Hypothalamus (tissue), 51 donors: ENCODE measurements at places on chromosomes 12 and 14.
A peak's percentile ranks its signal among the peaks of the same experiment; 100 is the strongest.

DNA sequence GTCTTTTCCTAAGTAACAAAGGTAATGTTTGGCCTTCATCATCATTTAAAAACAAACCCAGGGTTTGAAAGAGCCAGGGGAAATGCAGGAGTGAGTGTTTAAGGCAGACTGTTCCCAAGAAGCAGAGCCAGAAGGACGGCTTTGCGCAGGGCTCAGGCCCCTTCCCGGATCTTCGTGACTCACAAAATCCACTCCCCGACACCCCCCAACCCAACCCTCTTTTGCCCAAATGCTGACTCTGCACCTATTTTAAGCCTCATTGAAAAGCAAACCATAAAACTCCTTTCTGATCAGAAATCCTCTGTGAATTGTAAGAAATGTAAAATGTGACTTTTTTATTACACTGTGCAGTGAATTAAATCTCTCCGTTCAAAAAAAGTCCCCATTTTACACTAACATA lies 67.5 kb downstream of the SETD3 start:
- no peak for DNase-seq

- no peak for DNase-seq
Observed at GRCh38 chr14:49160983-49161382, 425.2 kb downstream of the RPS29 start.

DNA sequence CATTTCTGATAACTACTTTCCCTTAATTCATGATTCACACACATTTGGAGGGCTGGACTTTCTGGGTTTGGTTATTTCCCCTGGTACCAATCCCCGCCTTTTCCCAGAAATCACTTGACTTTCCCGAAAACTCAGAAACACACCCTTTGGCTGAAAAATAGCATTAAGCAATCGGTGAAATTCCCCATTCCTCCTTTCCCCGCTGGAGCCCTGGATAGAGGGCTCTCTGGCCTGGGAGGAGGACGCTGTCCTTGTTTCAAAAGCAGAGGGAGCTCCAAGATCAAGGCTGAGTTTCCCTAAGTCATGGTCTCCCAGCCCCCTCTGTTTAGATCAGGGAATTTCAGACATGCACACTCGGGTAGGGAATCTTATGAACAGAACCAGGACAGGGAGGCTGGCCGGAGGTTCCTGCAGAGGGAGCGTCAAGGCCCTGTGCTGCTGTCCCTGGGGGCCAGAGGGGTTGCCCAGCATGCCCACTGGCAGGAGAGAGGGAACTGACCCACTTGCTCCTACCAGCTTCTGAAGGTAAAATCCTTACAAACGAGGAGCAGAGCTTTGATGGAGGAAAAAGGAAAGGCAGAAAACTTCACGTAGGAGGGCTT lies at the start of gene C1S:
TSS of gene C1S (plus strand) at position 366 of the 602 bp plus-strand sequence. CDS start 1,195 bp downstream, outside the sequence.
- DNase-seq: peak; percentile 17

GRCh38 chr14:57785058-57785457 lies 80.8 kb downstream of the SLC35F4 start:
- DNase-seq: no peak

DNA sequence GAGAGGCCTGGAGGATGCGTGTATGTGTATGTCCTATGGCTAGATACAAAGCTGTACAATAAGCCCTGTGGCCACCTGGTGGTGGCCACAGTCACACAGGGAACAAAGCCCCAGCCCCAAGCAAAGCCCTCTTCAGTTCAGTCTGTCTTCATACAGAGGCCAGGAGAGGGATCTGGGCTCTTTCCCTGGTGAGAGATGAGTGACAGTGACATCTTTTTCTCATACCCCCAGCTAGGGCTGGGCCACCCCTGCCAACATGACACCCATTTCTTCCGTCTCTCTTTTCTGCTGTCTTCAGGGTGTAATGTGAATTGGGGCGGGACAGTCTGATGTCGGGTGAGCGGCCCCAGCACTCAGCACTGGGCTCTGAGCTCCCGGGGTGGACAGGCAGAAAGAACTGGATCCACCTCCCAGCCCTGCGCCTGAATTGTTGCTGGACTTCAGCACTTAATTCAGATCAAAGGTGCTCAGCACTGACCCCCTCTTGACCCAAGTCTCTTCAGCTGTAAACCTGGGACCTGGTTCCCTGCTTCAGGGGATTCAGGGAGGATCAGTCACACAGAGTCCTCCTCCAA lies 59.8 kb downstream of the SERPINA3 start:
- DNase-seq: no peak

- DNase-seq: no peak
Observed at GRCh38 chr12:54159140-54159539, 29.6 kb downstream of the SMUG1 start.

- no peak for DNase-seq
Observed at GRCh38 chr12:90193500-90193899, 484.9 kb upstream of the ATP2B1 start.

DNA sequence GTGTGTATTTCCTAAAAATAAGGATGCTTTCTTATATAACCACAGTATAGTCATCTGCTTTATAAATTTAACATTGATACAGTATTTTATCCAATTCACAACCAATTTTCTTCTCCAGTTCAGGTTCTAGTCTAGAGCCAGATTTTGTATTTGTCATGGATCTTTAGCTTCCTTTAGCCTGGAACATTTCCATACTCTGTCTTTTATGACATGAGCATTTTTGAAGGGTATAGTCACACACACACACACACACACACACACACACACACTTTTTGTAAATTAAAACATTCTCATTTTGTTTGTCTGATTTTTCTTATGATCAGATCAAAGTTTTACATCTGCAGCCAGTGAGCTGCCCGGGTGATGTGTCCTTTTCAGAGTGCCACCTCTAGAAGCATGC lies 25.4 kb downstream of the CGRRF1 start:
- no peak for DNase-seq

- no peak for DNase-seq
Observed at GRCh38 chr12:119870457-119870856, 6.7 kb downstream of the CIT start.

GRCh38 chr12:121124402-121125109 lies 8.1 kb upstream of the P2RX7 start:
- no peak for DNase-seq

GRCh38 chr14:37643701-37644100 lies 48.3 kb downstream of the TTC6 start:
- DNase-seq: no peak

DNA sequence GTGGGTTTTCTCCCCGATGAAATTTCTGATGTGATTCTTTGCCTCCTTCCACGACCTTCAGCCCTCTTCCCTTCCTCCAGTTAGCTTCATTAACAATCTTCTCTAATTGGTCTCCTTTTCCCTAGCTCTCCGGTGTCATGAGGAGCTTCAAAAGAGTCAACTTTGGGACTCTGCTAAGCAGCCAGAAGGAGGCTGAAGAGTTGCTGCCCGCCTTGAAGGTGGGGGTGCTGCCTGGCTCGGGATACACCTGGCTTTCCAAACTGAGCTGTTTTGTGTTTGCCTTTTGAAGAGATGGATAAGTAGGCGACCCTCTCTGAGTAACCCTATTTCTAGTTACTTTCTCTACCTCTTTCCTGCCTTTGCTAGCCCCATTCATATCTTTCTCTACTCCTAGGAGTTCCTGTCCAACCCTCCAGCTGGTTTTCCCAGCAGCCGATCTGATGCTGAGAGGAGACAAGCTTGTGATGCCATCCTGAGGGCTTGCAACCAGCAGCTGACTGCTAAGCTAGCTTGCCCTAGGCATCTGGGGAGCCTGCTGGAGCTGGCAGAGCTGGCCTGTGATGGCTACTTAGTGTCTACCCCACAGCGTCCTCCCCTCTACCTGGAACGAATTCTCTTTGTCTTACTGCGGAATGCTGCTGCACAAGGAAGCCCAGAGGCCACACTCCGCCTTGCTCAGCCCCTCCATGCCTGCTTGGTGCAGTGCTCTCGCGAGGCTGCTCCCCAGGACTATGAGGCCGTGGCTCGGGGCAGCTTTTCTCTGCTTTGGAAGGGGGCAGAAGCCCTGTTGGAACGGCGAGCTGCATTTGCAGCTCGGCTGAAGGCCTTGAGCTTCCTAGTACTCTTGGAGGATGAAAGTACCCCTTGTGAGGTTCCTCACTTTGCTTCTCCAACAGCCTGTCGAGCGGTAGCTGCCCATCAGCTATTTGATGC lies 797 bp downstream of the ESPL1 start:
- no peak for DNase-seq

DNA sequence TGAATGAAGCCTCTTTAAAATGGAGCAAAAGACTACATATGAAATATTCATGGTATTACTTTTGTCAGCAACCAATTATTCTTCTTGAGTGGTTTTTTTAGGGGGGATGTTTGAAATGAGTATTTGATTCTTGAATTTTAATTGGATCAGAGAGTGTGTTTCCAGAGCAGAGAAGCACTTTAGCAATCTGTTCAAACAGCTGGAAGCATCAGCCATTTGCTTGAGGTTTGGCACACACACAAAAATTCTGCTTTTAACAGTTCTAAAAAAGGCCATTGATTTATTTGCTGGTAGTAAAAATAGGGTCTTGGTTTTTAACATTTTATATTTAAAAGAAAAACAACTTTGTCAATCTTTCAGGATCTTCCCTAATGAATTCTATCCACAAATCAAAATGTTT lies 292.7 kb downstream of the LRFN5 start:
- DNase-seq: no peak

DNA sequence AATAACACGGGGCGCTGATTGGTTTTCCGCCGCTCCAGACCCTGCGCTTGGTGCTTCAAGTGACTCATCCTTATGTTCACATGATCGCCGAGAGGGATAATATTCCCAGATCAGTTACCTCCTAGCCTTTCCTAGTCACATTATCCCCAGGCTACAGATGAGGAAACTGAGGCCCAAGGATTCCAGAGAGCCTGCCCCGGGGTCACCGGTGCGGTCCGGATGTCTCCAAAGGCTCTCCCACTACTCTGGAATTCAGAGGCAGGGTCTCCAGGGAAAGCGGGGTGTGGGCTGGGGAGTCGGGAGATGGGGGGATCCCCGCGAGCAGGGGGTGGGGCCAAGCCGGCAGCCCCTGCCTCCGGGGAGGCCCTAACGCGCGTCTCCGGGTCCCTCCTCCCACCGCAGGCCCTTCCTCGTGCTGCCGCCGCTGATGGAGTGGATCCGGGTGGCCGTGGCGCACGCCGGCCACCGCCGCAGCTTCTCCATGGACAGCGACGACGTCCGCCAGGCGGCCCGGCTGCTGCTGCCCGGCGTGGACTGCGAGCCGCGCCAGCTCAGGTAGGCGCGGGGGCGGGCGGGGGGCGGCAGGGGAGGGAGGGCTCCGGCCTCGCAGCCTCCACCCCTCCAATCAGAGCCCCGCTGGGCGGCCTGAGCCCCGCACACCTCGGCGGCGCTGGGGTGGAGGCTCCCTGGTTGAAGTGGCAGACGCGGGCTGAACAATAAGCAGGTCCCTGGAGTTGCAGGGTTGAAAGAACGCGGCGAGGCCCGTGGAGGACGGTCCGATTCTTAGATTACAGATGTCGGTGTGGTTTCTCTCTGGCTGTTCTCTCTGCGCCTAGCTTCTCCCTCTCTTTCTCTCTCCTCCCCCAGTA lies 104.6 kb upstream of the PWP1 start:
- no peak for DNase-seq

- DNase-seq: no peak
Observed at GRCh38 chr12:118053071-118053985, 7.7 kb downstream of the WSB2 start.

DNA sequence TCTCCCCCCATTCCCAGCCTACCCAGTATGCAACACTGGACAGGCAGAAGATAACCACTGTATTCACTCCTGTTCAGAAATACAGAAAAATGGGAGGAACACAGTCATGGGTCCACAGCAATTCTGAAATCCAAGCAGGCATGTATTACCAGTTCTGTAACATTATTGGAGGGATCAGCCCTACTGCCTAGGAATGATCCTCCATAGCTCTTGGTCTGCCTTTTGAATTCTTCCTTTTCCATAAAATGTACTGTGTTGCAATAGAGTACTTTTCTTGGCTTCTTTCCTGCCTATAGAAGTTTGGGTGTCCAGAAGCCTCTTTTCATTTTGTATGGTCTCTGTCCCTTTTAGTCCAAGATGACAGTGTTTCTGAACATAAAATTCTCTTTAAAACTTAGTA lies 46.5 kb downstream of the SPATS2 start:
- DNase-seq: no peak

DNA sequence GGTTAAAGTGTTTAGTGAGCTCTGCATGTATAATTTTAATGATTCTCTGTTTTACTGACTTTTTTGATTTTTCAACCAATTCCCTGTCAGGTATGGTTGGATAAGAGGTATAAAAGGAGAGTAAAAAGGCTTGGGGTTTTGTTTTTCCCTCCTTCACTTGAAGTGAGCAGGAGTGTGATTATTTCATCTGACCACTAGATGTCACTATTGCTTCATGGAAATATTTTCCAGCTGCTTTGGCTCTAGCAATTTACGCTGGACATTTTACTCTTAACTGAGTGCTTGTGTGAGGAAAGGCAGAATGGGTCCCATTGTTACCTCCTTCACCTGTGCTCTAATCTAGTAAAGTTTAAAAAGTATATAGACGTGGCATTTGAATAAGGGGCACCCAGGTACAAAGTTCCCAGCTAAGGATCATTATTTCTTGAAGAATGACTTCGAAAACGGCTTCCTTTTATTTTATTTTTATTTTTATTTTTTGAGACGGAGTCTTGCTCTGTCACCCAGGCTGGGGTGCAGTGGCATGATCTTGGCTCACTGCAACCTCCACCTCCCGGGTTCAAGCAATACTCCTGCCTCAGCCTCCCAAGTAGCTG lies 66.5 kb downstream of the TBC1D30 start:
- no peak for DNase-seq

- no peak for DNase-seq
Observed at GRCh38 chr12:5643266-5643665, 211.4 kb downstream of the NTF3 start.

- DNase-seq: no peak
Observed at GRCh38 chr12:132881818-132882217, 5.6 kb downstream of the CHFR start.

DNA sequence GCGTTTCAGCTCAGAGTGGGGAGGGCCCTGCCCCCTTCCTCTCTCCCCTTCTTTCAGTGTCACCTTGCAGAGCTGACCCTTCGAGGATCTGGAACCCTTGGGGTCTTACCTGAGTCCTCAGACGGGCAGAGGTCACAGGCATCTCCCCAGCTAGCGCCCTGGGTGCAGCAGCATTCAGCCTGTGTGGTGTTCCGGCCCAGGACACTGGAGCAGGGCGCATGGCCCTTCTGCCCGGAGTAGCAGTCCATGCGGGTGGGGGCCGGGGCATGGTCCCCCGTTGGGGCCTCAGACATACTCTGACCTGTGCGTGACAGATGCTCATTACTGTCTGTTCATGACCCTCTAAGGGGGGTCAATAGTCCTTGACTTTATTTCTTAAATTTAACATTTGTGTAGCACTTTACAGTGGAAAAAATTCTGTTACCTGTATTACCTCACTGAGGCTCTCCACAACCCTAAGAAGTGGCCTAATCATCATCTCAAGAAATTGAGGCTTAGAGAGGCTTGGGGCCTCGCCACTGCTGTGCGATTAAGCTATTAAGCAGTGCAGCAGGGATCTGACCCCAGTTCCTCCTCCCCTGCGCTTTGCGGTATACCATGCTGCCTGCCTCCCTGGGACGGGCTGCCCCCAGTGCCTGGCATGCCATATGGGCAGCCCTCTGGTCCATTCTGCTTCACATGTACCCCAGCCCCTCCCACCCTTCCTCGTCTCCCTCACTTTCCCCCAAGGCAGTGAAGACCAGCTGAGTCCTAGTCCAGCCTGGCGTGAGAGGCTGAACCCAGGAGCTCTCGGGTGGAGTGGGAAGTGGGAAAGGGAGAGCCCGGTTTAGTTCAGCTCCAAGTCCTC lies 11.5 kb downstream of the ISCA2 start:
- DNase-seq: no peak

GRCh38 chr12:11863478-11863906 lies 207.2 kb upstream of the BCL2L14 start:
- DNase-seq: no peak
